ENCODE measurements at places on chromosomes 13 and 19.

DNA sequence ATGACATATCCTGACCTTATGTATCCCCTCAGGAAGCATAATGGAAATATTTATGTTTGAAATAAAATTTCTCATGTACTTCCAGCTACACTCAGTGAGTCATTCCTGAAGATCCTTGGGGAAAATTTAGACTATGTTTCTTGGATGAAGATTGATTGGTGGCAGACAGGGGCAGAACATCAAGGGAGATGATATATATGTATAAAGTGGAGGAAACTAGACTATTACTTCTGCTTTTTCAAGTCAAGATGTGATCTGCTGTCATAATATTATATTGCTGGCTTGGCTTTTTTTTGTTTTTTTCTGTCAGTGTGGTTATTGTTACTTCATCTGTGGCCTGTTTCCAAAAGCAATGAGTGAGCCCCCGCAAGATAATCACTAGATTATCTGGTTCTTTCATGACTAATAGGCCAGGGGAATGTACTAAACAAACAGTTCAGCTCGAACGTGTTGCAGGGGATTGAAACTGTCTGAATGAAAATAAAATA lies 87.2 kb upstream of the TNFSF11 start:
- no peak for DNase-seq

GRCh38 chr13:29441306-29441705 lies 154.2 kb downstream of the SLC7A1 start:
- no peak for DNase-seq

- no peak for DNase-seq
These were observed 787 bp downstream of the TIMM29 start for GRCh38 chr19:10929402-10929794.

DNA sequence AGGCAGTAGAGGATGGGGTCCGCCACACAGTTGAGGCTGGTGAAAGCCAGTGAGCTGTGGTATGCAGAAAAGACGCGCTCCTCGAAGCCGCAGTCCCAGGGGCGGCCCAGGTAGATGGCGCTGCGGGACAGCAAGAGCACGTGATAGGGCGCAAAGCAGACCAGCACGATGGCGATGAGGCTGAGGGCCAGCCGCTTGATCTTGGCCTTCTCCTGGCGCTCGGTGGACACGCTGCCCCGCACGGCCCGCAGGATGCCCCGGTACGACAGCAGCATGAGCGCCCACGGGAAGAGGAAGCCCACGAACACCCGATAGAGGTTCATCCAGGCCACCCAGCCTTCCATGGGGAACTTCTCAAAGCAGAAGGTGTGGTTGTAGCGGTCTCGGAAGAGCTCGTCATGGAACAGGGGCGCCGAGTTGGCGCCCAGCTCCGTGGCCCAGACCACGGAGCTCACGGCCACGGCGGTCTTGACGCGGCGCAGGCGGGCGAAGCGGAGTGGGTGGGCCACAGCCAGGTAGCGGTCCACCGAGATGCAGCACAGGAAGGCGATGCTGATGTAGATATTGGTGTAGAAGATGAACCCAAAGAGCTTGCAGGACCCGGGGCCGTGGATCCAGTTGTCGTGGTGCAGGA lies 6.5 kb upstream of the OPA3 start:
- peak; percentile 56 for DNase-seq

DNA sequence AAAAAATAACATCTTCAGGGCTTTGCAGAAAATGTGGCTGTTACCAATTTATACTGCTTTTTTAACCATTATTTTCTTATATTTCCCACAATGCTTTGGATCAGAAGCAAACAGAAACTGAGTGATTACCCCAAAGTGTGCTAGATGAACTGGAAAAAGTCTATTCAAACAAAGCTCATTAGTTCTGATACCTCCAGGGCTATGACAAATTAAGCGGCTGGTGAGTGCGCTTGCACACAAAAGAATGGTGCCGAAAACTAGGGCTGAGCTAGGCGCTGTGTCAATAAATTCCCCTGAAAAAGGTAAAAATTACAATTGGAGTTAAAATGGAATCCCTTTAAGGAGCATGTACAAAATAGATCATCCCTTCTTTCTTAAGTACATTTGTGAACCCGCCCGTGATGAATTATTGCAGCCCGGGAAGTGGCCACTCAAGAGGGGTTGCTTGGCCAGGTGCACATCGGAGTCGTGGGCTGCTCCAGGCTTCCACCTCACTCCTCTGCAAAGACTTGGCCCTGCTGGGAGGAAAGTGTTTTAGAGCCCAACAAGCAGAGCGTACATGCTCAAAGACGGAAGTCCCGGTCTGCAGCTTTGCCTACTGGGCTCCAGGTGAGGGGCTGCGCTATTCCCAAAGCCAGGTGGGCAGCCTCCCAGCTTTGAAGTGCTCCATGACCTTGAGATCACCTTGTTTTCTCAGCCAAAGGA lies 164.0 kb upstream of the ZNF507 start:
- no peak for DNase-seq

DNA sequence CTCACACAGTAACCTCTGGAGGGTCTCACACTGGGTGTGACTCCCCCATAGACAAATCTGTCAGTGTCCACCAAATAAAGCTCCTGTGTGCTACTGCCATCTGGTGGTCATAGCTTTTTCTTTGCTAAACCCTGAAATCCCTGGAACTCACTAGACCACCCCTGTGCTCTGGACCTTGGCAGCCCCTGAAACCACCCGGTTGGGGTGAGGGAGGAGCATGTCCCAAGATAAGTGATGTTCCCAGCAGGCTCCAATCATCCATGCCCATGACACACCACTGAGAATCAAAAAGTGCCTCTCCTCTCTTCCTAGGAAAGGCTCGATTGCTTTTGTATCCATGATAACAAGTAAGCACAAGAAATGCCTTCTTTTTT lies 6.5 kb upstream of the HSD17B14 start:
- DNase-seq: no peak
